Umbilical cord (tissue), 2 donors: ENCODE measurements at places on chromosomes 7 and 10. TPM values are rescaled to one million over a fixed set of nuclear protein-coding genes. Genes with fewer than 3 reads are reported as not detected.

DNA sequence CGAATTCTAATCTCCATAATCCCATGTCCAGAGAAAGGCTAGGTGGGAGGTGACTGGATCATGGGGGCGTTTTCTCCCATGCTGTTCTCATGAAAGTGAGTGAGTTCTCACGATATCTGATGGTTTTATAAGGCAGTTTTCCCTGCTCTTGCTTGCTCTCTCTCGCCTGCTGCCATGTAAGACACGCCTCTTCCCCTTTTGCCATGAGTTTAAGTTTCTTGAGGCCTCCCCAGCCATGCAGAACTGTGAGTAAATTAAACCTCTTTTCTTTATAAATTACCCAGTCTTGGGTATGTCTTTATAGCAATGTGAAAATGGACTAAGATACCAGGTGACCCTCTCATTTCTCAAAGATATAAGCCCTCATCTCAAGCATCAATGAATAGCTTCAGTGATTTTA is 1.1 kb upstream of the ACTA2 start:
- DNase-seq: no peak

DNA sequence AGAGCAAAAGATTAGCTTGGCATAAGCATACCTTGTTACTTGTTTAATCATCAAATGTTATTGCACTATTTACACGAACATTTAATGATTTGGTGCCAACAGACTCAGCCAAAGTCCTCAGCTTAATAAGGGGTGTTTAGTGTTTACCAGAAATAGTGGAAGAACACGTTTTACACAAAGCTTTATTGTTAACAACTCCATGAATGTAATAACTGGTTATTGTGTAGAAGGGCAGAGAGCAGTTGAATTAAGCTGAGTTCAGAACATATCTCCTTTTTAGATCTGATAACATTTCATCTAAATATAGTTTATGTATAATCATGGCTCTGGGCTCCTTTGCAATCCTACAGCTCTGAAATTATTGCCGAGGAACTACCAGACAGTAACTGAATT is 99.1 kb downstream of the CABCOCO1 start:
- no peak for DNase-seq

DNA sequence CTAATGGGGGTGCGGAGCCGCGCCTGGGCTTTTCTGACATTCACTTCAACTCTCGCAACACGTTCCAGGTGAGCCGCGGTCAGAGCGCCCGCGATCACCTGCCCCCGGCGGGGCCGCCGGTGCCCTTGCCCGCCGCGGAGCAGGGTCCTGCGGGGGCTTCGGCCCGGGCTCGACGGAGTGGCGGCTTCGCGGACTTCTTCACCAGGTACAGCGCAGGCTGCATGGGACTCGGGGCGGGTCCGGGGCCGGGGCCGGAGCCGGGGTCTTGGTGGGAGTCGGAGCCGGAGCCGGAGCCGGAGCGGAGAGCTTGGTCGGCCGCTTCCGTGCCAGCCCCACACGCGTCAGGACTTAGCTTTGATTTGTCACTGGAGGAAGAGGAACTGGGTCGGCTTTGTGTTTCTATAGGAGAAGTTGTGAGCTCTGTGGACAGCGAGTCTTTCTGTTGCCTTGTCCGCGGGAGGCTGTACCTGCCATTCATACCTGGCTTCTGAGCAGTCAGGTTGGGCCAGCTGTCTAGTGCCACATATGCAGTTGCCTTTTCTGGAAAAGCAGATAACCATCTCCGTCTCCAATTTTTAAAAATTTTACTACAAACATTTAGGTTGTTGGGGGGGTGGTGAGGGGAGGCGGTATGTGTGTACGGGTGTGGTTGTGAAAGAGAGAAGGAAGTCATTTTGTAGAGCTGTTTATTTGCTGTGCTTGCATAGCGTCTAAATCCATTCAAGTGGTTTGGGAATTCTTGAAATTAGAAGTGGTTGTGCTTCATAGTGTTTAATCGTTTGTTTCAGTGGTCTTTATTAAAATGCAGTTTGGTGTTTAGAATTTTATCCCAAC is 1.3 kb downstream of the TBC1D12 start:
- peak; percentile 74 for DNase-seq

C10orf143 gene
- total RNA-seq: 6.5 TPM

WNT8B gene
- 0.72 TPM for total RNA-seq
